ENCODE measurements at places on chromosomes 6 and 20.

- DNase-seq = peak; percentile 57
These were observed at the start of gene PYGB for GRCh38 chr20:25247956-25248785. TSS of gene PYGB (plus strand) at chr20:25248085. CDS start at chr20:25248179, 94 bp downstream.

- peak; percentile 31 for DNase-seq
These were observed 23.7 kb downstream of the MOCS3 start for GRCh38 chr20:50982363-50982762.

DNA sequence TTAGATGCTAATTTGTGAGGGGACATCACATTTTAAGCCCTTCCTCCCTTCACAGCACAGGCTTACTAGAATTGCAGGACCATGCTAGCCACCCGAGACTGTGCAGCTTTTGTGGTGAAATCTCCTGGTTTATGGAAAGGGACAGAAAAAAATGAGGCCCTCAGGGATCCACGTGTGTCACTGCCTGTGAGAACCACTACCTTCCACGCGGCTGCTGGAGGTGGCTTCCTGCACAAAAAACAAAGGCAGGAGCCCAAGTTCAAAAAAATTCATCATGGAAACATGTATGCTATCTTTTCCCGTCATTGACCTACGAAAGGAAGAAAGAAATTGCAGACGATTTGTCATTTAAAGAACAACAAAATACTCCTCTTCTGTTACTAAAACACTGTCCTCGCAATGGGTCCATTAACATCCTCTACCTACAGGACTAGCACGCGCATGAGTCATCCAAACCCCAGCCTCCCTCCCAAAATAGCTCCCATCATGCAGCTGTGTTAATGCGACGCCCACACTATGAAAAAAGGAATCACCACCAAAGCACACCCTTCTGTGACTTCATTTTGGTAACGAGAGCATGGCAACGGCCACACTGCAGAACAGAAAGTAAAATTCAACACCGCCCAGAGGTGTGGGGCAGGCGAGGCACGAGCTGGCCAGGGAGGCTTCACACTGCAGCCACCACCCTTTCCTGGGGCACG, 45.7 kb downstream of the RAMACL start:
- DNase-seq = no peak

- DNase-seq = no peak
These were observed 32.8 kb upstream of the HS3ST5 start for GRCh38 chr6:114375541-114376192.

DNA sequence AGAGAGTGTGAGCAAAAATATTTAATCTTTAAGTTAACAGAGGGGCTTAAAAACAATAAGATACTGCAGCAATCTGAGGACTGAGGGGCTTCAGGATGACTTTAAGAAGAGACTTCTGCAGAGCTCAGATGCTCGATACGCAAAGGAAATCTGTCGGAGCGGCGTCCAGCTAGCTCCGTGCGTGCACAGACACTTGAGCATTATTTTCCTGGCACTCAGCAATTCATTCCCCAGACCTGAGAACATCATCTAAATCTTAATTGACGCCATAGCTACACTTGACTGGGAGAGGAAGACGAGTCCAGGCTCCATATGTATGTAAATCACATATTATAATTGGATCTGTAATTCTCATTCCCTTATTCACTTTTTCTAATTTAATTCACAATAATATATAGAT, 228.2 kb downstream of the SOD2 start:
- DNase-seq = no peak

GRCh38 chr6:79201983-79202382, 32.5 kb downstream of the HMGN3 start:
- no peak for DNase-seq

GRCh38 chr20:35191419-35192117, 19.7 kb downstream of the PROCR start:
- DNase-seq = no peak

DNA sequence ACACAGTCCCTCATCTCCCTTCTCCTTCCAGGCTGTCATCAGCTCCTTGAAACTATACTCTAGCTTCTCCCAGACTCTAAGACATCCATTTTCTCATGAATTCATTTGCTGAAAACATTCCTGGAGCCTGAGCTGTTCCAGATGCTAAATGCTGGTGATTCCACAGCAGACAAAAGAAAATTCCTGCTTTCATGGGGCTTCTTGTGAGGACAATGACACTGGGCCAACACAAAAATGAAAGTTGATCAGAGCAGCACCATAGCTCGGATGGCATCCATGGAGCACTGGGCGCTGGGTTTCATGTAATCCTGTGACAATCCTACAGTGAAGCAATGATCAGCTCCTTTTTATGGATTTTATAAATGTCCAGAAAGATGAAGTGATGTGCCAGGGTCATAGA, 47.4 kb upstream of the STX16 start:
- no peak for DNase-seq

- DNase-seq = no peak
These were observed 49.4 kb upstream of the FYN start for GRCh38 chr6:111922454-111923297.

DNA sequence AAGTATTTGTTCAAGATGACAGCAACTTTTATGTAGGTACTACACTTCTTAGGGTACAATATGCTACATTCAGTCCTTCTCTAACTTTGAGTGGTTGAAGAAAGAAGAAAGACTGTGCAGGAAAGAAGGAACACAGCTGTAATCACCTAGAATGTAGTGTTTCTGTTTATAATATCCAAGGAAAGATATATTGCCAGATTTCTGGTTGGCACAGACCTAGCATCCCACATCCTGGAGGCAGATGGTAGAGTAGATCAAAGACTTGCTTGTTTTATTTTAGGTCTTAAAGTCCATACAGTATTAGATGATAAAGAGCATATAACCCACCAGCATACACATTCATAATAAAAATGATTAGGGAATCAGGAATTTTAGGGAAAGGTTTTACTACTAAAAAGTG, 13.3 kb upstream of the FABP7 start:
- no peak for DNase-seq

DNA sequence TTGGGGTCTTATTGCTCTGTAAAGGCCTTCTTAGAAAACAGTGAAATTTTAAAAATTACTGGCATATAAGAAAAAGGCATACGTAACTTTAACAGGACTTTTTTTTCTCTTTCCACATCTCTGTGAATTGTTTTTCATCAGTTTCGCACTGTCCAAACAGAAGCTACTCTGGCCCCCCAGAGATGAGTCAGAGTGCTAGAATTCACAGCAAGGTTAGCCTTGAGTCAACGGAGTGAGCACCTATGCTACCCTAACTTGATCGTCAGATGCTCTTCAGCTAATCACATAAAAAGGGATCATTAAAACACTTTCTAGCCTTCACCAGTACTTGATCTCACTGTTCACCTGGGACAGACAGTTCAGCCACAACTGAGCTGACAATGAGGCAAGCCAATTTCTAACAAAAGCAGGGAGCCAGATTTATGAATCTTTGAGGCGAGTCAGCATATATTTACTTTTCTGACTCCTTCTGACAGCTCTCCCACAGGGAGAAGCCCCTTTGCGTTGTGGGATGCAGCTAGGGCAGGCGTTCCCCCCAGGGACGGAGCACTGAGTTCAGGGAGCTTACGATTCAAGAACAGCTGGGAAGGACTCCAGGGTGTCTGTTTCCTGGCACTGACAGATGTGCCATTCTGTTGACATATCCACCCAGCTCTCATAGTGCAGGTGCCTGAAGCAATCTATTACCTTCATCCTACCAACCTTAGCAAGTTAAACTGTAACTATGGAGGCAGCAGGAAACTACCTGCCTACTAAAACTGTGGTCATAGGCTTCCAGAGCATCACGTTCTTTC, 46.4 kb upstream of the SPDEF start:
- DNase-seq = no peak

- no peak for DNase-seq
These were observed 56.1 kb downstream of the GNAS-AS1 start for GRCh38 chr20:58794510-58795180.

DNA sequence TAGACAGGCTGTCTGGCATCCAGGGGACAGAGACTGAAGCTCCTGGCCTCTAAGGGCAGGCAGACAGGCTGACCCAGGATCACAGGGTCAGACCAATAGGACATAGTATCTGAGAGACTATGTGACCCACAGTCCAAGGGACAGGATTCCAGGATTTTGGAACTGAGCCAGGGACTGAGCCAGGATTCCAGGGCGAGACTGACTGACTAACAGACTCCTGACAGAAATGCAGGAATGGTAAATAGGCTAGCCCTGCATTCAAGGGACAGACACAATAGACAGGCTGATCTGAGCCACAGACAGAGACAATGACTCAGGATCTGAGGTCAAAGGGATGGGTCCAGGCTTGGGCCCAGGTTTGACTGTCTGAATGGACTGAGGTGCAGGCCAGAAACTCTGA, 19.8 kb downstream of the XKR7 start:
- DNase-seq = no peak

- no peak for DNase-seq
These were observed 15.0 kb upstream of the AKIRIN2 start for GRCh38 chr6:87716928-87717614.

GRCh38 chr20:19433371-19434350, 221.2 kb downstream of the SLC24A3 start:
- no peak for DNase-seq

GRCh38 chr20:8662433-8662954, 406.4 kb upstream of the PLCB4 start:
- no peak for DNase-seq

- DNase-seq = no peak
These were observed 19.3 kb downstream of the CITED2 start for GRCh38 chr6:139355172-139355571.

- DNase-seq = no peak
These were observed 248.3 kb upstream of the AFDN start for GRCh38 chr6:167578371-167578901.

DNA sequence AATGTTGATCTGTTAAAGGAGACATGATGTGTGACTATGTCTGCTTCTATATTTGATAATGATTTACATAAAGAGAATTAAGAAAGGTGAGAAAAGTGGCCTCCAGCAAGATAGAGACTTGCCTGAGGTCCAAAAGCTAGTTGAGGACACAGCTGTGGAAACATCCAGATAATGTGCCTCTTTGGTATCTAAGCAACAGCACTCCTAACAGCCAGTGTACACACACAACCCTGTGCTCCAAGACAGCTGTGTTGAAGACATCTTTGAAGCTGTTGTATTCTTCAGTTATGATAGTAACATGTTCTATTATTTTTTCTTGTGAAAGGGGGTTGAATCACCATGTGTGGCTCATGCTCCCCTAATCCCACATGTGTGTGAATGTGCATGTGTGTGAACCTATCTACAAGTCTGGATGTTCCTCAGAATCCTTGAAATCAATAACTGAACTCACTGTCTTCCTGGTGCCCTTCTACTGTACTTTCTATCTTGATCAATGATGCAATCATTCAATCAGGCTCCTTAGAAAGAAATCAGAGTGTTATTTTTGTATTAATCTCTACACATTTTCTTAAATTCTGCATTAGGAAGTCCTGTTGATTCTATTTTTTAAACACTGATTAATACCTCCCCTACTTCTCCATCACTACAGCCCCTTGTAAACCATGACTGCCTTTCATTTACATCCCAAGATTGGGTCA, 116.7 kb upstream of the SSTR4 start:
- no peak for DNase-seq

DNA sequence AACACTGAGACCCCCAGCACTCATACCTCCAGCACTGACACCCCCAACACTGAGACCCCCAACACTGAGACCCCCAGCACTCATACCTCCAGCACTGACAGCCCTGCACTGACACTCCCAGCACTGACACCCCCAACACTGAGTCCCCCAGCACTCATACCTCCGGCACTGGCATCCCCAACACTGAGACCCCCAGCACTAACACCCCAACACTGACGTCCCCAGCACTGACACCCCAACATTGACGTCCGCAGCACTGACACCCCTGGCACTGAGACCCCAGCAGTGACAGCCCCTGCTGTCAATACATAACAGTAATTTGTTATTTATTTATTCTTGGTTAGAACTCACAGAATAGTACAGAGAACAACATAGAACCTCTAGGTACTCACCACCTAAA, 58.0 kb downstream of the ERMARD start:
- DNase-seq = no peak

GRCh38 chr20:5171790-5172164, 45.0 kb downstream of the CDS2 start:
- no peak for DNase-seq

DNA sequence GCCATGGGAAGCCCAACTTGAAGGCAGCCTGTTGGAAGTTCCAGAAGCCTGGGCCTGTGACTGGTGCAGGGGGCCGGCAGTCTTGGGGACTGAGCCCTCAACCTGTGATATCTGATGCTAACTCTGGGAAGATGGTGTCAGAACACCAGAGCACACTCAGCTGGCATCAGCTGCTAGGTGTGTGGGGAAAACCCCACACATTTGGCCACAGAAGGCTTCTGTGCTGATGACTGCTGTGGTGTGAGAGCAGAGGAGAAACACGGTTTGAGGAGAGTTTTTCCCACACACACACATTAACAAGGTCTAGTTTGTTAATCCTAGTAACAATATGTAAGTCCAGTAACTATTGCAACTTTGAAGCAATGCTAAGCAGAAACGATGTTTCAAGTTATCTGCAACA, 78.0 kb downstream of the PSMB1 start:
- no peak for DNase-seq

- DNase-seq = no peak
These were observed 20.3 kb upstream of the KCNK16 start for GRCh38 chr6:39342692-39343395.

DNA sequence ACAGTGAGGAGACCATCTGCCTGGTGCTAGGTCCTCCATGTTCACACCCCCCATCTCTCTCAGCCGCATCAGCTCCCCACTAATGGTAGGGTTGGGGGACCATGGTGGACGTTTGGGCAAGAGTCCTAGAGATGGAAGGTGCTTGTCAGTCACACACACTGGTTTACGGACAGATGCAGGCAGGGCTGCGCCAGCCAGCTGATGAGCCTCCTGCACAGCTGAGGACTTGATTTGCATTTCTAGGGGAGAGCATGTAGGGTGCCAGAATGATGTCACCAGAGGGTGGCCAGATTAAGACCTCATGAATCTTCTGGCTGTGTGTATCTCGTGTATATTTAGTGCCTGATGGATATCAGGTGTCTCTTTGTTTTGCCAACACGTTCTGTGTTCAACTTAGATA, 28.6 kb downstream of the CST8 start:
- DNase-seq = no peak

GRCh38 chr6:127483399-127484055, 24.3 kb upstream of the KIAA0408 start:
- no peak for DNase-seq

DNA sequence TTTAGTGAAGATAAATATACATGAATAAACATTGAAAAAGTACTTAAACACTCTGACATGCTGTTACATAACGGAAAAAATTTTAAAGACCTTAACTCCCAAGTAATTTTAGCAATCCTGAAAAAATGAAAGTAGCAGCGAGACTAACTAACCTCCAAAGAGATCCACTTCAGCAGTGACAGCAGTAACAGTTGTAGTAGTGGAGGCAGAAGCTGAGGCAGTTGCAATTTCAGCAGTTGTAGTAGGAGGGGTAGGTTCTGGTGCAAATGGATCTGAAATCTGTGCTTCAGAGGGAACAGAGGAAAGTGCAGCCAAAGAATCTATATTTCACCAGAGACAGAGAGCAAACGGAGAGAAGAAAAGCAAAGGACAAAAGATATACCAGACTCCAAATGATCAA, 88.8 kb downstream of the PRSS35 start:
- DNase-seq = no peak

- DNase-seq = no peak
These were observed 80.8 kb upstream of the FUCA2 start for GRCh38 chr6:143592335-143592734.

Measured in GOT3 (cell line).